Activated naive CD8-positive, alpha-beta T cell treated with anti-CD3 and anti-CD28 coated beads for 36 hours (primary cell): ENCODE measurements at places on chromosomes 1 and 21. TPM values are rescaled to one million over a fixed set of nuclear protein-coding genes. Genes with fewer than 3 reads are reported as not detected.

The BEND5 gene
- total RNA-seq = 48.3 TPM

The PTCH2 gene
- 1.0 TPM for total RNA-seq

The RXFP4 gene
- total RNA-seq = not detected

The KCNN3 gene
- total RNA-seq = 0.04 TPM

The COL24A1 gene
- total RNA-seq = not detected

The ESPN gene
- 0.44 TPM for total RNA-seq

The FAM72C gene
- total RNA-seq = 8.8 TPM

The LDLRAD1 gene
- total RNA-seq = not detected

The SPRR1A gene
- not detected for total RNA-seq
